ENCODE measurements at places on chromosomes 1 and 21.

- DNase-seq = no peak
These were observed 40.3 kb downstream of the PRMT2 start for GRCh38 chr21:46675595-46676280.

DNA sequence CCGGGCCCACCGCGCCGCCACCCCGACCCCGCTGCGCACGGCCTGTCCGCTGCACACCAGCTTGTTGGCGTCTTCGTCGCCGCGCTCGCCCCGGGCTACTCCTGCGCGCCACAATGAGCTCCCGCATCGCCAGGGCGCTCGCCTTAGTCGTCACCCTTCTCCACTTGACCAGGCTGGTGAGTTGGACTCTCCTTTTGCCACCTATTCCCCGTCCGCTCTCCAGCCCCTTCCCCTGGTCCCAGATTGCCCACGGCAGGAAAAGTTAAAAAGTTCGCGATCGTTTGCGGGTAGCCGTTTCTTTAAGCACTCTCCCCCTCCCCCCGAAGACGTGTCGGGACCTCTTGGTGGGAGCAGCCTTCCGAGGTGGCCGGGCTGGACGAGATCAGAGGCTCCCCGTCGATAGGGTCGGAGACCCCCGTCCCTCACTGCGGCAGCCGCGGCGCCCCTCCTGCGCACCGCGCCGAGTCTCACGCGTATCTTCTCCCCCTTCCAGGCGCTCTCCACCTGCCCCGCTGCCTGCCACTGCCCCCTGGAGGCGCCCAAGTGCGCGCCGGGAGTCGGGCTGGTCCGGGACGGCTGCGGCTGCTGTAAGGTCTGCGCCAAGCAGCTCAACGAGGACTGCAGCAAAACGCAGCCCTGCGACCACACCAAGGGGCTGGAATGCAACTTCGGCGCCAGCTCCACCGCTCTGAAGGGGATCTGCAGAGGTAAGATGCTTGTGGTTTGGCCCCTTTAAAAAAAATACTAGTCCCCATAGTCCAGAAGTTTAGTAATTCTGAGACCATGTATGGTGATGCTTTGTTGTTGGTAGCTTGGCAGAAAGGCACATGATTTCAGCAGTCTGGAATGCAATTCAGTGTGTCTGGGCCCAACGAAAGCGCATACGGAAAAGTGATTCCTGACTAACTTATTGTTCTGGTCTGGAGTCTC lies 576 bp downstream of the CCN1 start:
- DNase-seq = no peak

DNA sequence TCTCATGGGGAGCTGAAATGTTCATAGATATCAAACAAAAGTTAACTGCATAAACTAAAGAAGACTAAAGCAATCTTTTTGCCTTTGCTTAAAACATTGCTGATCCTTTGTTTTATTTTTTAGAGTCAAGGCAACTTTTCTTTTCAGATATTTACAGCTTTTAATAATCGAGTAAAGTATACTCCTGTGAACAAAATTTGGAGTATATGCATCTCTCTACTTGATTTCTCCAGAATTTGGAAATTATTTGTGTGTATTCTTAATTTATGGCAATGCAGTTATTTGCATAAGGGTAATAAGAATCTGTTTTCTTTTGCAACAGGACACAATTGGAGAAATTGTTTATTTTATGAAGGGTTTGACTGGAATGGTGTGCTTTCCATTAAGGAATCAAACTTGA lies 4.2 kb upstream of the AQP10 start:
- DNase-seq = no peak

DNA sequence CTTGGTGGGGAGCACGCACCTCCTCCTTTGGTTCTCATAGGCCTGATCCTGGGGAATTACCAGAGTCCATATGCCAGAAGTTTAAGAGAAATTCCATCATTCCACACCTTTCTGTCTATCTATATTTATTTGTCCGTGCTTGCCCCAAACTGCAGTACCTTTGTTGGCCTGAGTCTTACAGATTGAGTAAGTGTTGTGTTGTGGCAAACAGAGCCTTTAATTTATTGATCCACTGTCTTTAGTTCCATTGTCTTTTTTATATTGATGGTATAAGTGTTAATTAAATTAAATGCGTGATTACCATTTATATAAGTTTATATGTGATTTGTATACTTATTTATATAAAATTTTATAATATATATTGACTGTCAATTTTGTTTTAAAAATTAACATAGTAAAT lies 4.9 kb downstream of the SH3BGR start:
- no peak for DNase-seq

DNA sequence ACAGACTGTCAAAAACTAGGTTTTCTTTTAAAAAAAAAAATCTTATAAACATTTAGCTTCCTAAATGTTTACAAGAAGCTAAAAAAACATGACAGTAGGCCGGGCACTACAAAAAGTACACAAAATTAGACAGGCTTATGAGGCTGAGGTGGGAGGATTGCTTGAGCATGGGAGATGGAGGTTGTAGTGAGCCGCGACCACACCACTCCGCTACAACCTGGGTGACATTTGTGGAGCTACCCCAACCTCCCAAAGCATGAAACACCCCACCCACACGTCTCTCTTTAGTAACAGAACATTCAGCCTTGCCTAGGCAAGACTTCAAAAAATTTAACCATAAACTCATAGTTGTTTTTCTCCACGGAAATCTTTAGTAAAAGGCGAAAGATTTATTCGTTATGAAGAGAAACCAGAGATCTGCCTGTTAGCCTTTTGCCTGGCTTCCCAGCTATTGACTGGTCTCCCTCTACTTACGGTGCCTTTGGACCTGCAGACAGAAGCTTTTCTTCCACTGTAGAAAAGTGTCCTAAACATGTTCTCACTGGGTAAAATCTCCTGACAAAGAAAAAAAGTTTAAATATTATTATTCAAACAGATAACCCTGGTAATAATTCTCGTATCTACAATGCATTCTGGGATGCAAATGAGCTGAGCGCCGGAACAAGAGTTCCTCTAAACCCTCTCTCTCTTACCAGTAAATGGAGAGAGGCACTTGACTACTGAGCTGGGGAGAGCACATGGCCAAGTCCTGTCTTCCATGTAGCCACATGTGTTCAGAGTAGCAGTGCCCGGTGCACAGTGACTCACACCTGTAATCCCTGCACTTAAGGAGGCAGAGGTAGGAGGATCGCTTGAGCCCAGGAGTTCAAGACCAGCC lies 9.2 kb downstream of the RNU5D-1 start:
- peak; percentile 67 for DNase-seq

- DNase-seq = no peak
These were observed 161.8 kb upstream of the CSF3R start for GRCh38 chr1:36644556-36644955.

DNA sequence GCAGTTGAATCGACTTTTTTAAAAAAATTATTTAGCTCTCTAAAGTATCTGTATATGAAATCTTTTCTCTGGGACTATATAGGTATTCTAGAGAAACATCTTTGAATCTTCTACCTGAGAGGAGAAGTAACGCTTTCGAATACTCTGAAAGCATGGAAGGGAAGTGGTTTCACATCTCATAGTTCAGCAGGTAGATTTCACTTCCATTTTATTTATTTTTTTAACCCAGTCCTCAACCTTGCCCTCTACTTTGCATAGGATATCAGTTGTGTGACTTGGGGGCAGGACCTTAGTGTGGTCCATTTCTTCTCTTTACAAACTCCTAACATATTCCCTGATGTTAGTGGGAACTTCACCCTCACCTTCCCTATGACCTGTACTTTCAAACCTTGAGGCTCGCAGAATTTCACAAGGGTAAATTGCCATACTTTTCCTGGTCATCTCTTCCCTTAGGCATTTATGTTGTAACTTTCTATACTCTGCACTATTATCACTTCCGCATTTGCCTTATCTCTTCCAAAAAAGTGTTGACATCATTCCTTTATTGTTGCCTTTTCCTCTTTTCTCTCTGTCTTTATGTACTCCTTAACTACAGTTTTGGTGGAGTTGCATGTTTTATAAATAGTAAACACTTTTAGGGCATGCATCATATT lies 1208.5 kb upstream of the ADGRL4 start:
- no peak for DNase-seq

DNA sequence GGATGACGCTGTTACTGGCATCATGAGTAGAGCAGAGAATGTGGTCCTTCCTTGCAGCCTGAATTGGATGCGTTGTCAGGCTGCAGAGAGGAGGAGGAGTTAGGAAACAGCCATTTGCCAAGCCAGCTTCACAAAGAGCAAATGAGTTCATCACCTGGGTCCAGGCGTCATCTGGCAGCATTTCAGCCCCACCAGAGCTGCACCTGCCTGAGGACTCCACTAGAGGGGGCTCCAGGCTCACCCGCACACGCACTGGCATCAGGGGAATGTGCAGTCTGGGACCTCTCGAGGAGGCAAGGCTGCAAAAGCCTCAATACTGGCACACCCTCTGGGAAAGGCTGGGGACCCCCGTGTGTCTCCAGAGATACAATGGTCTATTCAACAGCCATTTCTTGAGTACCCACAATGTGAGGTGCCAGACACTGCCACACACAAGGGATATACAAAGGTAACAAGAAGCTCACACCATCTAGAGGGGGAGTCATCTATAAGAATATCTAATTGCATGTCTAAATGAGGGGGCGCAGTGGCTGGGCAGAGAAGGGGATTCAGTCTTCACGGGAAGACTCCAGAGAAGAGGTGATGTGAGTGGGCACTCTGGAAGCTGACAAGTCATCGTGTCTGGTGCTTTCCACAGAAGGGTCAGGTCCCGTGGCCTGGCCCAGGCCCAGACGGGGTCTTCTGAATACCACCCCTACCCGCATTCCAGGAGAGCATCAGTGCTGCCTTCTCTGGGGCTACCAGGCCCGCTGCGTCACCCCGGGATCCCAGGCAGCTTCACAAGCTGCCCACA lies 53.5 kb upstream of the CNTN2 start:
- DNase-seq = peak; percentile 18

DNA sequence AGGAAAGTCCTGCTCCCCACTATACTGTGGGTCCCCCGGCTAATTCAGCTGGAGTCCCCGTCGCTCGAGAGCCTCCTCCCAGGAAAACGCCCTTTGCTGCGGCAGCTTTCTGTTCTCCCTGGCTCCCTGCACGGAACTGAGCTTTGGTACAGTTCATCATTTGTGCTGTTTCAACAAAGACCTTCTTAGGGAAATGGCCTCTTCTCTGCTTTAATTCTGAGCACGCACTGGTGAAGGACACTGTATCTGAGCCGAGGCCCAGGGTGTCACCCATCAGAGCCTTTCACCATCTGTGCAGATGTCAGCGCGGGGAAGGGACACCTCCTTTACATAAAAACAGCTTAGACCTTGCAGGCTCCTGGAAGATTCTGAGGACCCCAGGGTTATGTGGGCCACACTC lies 13.5 kb upstream of the PEX10 start:
- DNase-seq = no peak

- no peak for DNase-seq
These were observed 284.6 kb upstream of the KAZN start for GRCh38 chr1:14313731-14314431.
